HFF-Myc (cell line): ENCODE measurements at places on chromosomes 16 and 17.

DNA sequence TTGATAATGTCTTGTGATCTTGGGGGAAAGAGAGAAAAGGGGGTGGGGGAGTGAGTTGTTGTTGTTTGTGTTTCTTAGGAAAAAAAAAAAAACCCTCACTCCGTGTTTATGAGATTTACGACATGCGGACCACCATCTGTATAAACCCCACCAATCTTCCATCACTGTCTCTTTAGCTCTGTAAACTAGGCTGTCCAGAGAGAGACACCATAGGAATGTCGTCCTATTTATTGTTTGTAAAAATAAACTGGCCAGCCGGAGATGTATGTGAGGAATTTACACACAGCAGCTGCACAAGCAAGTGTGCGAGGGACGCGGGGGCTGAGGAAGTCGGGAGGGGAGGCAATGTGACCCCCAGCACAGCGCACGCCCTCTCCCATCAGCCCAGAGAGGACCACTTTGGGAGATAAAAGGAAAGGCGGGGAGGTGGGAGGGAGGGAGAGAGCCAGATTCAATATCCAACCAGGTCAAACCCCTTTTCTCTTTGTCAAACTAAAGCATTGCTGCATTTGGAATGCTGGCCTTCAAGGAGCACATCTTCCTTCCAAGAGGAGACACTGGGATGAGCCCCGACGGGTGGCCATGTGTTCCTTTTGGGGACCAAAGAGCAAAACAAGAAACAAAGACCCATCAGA lies 136.2 kb upstream of the SALL1 start:
- no peak for DNase-seq

- no peak for DNase-seq
Observed at GRCh38 chr17:42675965-42676423, 800 bp downstream of the PLEKHH3 start.

DNA sequence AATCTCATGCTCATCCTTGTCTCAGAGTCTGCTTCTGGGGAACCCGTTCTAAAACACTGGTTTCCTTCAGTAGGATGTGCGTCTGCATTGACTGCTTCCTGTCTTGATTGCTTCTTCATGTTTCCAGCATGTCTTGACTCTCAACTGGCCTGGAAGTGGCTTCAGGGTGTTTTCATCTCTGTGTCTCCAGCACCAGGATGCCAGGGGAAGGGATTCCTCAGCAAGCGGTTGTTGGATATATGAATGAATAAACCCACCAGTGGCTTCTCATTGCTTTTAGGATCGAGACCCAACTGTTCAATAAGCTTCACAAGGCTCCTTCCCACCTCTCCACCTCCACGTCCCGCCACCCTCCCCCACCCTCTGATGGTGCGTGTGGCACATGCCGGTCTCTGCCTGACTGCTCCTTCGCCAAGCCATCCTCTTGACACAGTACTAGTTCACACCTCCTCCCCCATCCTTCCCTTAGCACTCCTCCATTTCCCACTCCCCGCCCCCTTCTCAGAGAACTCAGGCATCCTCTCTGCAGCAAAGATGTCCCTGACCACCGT lies 14.1 kb upstream of the TNS4 start:
- no peak for DNase-seq

- no peak for DNase-seq
Observed at GRCh38 chr17:76735006-76735405, 2.1 kb downstream of the SRSF2 start.

DNA sequence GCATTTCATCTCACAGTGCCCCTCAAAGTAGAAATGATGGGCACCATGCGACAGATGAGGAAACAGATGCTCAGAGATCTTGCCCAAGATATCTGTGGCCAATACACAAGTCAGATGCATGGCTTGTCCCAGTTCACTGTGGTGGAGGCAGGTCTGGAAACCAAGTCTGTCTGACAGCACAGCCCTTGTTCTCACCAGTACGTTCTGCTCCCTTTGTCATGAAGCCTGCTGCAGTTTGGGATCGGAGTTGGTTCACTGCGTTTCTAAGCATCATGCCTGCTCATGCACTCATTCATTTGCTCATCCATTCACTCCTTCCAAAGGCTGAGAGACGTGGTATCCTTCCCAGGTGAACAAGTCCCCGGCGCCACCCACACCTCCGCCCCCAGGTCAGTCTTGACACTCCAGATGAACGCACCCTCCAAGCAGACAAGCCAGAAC lies 27.2 kb upstream of the MEAK7 start:
- DNase-seq, result no peak

DNA sequence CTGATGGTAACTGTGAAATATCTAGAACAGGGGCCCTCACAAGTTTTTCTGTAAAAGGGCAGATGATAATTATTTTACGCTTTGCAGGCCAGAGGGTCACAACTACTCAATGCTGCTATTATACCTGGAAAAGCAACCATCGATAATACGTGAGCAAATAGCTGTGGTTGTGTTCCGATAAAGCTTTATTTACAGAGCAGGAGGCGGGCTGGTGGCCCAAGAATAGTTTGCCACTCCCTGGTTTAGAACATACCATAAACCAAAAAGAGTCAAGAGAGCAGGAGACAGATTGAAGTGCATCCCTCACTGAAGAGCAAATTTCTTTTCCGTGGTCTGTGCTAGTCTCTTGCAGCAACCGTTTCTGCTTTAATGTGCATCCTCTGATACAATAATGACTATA lies 77.9 kb upstream of the DYNLRB2 start:
- no peak for DNase-seq

DNA sequence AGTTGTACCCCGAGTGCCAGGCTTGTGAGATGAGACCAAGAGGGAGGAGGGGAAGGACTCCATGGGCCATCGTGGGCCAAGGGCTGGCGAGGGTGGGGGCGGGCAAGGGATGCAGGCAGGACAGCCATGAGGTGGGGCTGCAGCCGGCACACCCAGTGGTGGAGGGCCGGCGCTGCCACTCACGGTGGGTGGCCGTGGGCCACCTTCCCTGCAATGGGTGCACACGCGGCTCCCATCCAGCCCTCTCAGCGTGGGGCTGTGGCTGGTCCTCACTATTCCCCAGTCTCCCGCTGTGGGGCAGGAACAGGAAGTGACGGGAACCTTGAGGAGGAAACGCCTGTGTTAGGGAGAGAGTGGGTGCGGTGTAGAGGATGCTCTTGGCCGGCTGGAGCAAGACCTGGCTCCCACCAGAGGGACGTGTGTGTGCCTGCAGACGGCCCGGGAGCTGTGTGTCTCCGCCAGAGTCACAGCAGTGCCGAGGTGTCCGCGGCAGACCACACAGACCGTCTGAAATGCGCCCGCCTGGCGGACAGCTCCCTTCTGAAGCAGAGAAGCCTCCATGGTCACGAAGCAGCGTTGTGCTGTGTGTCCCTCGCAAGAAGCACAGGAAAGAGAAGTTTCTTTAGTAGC lies 23.6 kb downstream of the CIBAR2 start:
- DNase-seq, result no peak

- DNase-seq, result no peak
Observed at GRCh38 chr16:50718061-50718760, 23.7 kb upstream of the CYLD start.

DNA sequence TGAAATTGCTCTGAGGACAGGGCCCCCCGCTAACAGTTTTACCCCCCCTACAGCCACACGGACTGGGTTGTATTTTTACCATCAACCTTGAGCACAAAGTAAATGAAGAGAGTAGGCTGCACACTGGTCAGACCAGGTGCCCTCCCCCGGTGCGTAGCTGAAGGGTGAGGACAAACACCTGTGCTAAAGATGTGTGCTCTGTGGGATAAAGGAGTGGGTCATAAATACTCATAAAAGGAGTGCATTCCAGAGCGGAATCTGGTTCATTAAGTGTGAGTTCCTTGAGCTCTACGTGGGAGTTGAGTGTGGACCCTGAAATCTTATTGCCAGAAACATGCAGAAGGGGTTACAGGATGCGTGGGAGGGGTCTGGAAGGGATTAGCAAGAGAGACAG lies 217.0 kb downstream of the CCDC182 start:
- DNase-seq, result no peak

GRCh38 chr16:59113004-59113670 lies 379.0 kb upstream of the GOT2 start:
- DNase-seq, result no peak

DNA sequence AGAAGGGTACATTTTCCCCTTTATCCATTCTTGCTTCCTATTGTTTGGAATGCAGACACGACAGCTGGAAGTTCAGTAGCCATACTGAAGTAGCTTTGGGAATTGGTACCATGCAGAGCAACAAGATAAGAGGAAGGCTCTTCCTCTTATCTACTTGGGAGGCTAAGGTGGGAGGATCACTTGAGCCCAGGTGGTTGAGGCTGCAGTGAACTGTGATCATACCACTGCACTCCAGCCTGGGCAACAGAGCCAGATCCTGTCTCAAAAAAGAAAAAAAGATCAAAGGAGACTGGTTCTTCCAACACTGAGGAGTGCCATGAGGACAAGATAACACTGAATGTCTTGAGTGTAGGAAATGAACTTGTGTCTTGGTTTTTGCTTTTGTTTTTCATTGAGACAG lies 16.0 kb upstream of the RANGRF start:
- no peak for DNase-seq

- no peak for DNase-seq
Observed at GRCh38 chr17:81252987-81253329, 13.8 kb downstream of the NDUFAF8 start.

GRCh38 chr17:36609498-36609862 lies 8.1 kb downstream of the MRM1 start:
- DNase-seq, result no peak

DNA sequence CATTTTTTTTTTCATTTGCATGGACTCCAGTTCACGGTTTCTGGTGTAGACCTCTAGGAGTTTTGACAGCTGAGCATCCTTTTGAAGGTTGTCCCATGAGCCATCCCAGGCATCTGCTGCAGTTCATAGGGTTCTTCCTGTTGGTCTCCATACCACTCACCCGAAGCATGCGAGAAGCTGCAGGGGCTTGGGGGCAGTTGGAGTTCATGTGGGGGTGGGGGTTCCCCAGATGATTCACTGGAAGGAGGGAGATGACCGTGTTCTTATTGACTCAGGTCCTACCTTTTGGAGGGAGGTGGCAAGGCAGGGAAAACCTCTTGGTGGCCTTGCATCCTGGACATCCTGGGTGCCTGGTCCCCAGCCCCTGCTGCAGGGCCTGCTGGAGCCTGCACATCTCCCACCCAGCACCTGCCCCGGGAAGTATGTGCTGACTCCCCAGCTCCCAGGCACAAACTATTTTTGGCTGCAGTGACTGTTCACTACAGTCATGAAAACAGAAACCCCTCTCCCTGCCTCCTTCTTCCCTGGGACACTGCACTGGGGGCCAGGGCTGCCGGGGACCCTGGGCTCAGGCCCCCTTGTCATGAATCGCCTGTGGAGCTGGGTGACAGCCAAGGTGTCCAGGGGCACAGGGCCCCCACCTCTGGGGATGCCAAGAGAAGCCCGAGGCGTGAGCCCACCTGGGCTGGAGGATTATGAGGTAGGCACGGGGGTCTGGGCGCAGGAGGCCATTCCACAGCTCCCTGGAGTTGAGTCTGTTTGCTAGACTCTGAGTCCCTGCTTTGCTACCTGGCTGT lies 64.9 kb upstream of the LGALS9 start:
- DNase-seq, result no peak

GRCh38 chr17:74703311-74703710 lies 9.4 kb downstream of the CD300LF start:
- DNase-seq, result no peak

- DNase-seq, result no peak
Observed at GRCh38 chr17:5560361-5560988, 23.8 kb downstream of the NLRP1 start.

DNA sequence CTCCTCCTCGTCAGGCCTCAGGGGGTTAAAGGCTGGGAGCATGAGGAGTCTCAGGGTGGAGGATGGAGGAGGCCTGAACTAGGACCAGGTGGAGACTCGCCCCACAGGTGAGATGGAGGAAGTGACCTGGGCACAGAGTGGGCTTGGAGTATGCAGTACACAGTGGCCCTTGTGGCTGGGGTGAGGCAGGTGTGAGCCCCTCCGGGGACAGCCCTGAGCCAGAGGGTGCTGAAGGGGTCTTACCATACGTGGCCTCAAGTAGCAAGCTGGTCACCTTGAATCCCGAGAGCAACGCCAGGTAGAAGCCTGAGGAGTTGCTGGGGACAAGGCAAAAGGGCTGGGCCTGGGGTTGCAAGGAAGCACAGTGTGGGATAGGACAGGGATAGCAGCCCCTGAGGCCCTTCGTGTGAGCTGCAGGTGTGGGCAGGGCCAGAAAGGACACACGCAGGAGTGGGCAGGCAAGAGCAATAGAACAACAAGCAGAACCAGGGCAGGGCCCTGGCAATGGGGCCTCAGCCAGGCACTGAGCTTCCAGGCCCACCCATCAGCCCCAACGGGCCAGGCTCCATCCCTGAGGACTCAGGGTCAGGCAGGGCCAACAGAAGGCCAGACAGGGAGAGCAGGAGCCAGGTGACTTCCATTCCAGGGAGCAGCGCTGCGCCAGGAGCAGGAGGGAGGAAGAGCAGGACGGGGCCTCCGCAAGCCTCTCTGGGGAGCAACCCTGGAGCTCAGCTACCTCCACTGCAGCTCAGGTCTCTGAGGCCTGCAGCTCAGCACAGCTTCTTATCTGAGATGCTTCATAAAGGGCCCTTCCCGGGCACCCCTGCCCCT lies 64.2 kb upstream of the TNRC6C start:
- no peak for DNase-seq

GRCh38 chr16:87849419-87850008 lies 19.8 kb downstream of the SLC7A5 start:
- no peak for DNase-seq
